ENCODE measurements at places on chromosomes 2 and 18.

DNA sequence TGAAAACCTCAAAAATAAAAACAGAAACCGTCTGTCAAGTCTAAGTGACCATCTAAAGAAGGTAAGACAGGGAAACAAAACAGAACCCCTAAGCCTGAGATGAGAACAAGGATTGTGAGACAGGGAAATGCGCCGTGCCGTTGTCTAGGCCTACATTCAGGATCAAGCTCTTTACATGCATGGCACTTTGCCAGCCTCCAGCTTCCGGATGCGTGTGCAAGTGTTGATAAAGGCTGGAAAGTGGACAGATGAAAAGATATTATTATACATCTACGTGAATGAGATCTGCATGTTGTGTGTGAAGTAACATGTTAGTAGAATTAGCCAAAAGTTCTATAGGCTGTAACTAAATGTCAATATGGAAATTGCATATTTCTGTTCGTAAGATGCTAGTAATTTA is 28.6 kb upstream of the TMEM87B start:
- no peak for DNase-seq

GRCh38 chr18:1710114-1710513 is 805.4 kb downstream of the ADCYAP1 start:
- DNase-seq, result no peak

- no peak for DNase-seq
Measured at GRCh38 chr2:8219631-8220355, 462.1 kb upstream of the ID2 start.

- DNase-seq, result no peak
Measured at GRCh38 chr18:58235001-58235436, 191.0 kb downstream of the NEDD4L start.

- DNase-seq, result no peak
Measured at GRCh38 chr2:204116159-204116792, 179.7 kb downstream of the ICOS start.

- no peak for DNase-seq
Measured at GRCh38 chr2:177731384-177731783, 338.8 kb downstream of the AGPS start.

DNA sequence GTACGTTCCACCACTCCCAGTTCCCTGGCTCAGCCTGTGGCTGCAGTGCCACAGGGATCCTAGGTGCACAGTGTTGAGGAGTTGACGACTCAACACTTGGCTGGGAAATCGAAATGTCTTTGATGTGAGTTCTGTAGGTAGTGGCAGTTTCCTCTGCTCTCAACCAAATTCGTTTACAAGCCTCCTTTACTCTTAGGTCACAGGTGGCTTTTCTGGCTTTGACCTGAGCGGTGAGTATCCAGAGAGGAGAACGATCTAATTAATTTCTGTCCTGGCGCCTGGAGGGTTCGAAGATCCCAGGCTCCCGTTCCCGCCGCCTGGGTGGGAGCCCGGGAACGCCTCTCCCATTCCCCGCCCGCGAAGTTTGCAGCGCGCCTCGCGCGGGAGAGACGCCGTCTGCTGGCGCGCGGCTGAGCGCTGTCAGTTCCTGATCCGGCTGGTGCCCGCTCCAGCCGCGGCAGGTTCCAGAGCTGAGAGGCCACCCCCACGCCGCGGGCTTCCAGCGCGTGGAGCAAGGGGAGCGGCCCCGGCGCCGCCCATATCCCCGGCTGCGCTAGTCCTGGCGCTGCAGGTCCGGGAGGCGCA is at the start of gene LAMA3:
Gene LAMA3, plus strand, starts transcription at position 423 of the 585 bp plus-strand sequence. CDS start 231 bp downstream, outside the sequence.
- peak; percentile 27 for DNase-seq

DNA sequence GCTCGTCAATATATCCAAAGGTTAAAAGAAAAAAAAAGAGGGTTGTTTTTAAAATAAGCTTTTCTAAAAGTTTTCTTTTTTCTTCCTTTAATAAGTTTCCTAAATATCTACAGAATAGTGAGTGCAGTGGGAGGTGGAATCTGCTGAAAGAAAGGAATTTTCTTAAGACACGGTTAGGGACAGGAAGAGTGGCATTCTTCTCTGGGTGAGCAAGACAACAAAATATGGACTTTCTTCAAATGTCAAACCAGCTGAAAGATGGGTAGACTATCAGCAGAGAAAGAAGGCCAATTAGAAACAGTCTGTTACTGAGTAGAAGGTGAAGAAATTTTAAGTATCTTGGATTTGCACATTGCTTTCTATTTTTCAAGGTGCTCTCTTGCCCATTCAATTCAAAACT is 222.7 kb upstream of the PIK3C3 start:
- no peak for DNase-seq

DNA sequence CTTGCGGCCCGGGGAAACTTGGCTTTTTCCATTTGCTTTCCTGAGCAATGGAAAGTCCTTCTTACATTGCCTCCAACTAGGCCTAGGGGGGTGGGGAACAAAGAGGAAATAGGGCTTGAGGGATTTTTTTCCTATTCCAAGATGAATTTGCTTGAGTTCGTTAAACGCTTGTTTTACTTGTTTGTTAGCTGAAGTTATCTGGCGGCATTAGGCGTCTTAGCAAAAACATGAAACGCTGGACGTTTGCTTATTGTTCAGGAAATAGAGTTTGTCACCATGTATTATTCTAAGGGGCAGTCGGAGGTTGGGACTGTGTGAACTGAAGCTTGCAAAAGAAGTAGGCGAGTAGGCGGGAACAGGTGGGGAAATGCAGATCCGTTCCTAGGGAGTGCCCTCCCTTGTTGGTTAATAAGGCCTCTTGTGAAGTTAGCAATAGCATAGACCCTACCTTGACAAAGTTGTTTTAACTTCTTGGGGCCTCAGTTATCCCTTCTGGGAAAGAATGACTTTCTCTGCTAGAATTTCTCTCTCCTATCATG is 1.9 kb downstream of the CABLES1 start:
- no peak for DNase-seq

DNA sequence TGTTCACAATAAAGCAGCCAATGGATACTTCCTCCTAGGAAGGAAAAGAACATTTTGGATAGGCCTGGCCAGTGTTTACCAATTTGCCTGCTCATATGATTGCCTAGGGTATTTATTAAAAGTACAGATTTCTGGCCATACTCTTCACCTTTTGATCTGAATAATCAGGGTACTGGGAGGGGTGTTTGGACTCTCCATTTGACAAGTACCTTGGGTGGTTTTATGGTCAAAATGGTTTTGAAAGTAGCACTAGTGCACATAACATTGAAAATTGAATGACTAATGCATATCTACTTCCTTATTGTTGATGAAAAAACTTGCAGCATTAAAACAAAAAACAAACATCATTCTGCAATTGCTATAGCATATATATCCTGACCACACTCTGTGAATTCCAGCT is 333.3 kb upstream of the CDH2 start:
- no peak for DNase-seq

DNA sequence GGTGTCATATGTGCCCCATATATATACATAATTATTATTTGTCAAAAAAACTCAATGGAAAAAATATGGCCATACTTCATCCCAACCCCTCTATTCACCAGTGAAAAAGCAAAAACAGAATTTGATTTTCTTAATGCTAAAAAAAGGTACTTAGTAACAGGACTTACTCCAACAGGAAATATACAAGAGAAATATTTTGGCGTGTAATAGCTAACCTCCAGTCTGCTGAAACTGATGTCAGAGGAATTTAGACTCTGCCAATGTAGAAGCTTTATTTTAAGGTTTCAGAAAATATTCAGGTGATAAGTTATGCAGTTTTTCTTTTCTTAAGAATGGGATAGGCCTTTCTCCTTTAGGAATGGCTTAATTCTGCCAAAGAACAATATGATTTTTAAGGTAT is 72.6 kb downstream of the TMEFF2 start:
- no peak for DNase-seq

DNA sequence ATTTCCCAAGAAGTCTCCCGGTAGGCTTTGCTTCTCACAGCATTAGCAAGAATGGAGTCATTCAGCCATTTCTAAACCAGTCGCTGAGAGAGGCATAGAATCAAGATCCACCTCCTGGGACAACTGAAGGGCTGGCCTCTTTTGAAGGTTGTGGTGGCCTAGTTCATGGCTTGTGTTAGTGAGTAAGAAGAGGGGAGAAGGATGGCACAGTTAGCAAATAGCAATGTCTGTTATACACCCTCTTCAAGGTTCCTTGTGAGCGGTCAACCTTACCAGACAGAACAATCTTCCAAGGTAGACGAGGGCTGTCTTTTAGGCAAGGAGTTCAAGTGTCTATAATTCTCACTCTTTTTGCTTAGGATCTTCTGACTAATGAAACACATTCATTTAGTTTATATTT is 35.4 kb upstream of the DNAH7 start:
- no peak for DNase-seq

- DNase-seq, result no peak
Measured at GRCh38 chr2:75162897-75163296, 36.4 kb downstream of the TACR1 start.

All from AG10803 (cell line).